Pulmonary artery endothelial cell (primary cell): ENCODE measurements at places on chromosomes 7 and 10.

DNA sequence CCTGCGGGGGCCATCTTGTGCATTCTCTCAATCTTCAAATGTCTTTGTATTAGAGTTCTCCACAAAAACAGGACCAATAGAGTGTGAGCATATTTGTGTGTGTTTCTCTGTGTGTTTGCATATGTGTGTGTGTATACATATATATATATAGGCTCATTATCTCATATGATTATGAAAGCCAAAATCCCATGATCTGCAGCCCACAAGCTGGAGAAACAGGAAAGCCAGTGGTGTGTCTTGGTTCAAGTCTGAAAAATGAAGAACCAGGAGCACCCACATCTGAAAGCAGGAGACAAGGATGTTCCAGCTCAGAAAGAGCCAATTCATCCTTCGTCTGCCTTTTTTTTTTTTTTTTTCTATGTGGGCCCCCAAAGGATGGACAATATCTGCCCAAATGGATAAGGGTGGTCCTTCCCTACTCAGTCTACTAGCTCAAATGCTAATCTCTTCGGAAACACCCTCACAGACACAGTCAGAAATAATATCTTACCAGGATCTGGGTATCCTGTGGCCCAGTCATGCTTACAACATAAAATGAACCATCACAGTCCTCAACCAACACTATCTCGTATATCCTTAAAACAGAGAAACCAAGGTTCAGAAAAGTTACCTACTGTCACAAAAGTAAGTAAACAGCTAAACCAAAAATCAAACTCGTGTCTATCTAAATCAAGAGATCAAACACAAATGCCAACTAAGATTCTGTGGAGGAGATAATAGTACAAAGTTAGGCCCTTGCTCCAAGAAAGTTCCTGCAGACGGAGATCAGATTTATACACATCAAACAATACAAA, 141.9 kb downstream of the JMJD1C start:
- DNase-seq = no peak

- no peak for DNase-seq
Measured at GRCh38 chr7:98729121-98729520, 112.0 kb downstream of the NPTX2 start.

DNA sequence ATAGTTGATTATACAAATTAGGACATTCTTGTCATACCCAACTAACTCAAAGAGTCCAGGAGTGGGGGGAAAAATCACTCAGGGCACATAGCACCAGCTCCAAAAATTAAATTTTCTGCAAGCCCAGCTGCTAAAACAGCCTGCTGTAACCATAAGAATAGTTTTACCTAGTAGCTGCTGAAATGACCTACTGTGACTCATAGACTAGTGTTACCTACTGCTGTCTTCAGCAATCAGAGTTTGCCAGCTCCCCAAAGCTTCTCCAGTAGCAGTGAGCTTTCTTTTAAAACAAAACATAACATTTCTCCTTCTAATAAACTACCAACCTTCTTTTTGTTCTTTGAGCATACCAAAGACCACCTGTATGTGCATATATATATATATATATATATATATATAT, 4.2 kb upstream of the ARHGAP12 start:
- no peak for DNase-seq

- no peak for DNase-seq
Measured at GRCh38 chr10:8962249-8962648, 907.8 kb downstream of the GATA3 start.

DNA sequence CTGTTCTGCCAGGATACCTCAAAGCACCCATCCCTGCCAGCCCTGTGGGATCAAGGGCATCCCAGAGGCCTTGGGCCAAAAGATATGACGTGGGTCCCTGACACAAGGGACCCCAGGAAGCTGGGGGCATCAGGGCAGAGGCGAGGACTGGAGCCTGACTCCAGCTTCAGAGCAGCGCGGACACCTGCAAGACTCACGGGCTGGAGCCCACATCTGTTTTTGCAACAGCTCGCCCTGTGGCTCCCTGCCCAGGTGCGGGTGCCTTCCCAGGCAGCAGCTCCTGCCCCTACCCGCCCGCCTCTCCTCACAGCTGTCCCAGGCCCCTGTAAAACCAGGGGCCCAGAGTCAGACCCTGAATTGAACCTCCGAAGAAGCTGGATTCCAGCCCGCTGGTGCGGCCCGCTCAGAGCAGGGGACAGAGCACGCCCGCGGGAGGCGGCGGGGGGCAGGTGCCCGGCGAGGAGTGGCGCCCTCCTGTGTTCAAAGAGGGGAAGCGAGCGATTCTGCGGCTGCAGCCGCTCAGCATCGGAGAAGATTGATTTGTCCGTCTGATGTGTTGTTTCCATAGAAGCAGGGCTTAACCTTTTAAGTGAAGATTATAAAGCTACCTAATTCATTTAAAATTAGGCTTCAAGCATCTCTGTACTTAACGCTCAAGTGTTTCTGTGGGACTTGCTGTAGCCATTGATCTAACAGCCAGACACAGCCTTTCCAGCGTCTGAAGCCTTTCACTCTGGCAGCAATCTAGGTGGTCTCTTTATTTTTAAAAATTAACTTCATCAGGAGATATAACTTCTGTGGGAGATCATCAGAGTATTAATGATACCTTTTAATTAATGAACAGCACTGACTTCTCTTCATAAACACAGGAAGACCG, 88.4 kb downstream of the BEND7 start:
- DNase-seq = no peak

- no peak for DNase-seq
Measured at GRCh38 chr7:150806454-150806853, 5.9 kb downstream of the TMEM176A start.

- DNase-seq = no peak
Measured at GRCh38 chr7:158127241-158127640, 460.4 kb downstream of the PTPRN2 start.

DNA sequence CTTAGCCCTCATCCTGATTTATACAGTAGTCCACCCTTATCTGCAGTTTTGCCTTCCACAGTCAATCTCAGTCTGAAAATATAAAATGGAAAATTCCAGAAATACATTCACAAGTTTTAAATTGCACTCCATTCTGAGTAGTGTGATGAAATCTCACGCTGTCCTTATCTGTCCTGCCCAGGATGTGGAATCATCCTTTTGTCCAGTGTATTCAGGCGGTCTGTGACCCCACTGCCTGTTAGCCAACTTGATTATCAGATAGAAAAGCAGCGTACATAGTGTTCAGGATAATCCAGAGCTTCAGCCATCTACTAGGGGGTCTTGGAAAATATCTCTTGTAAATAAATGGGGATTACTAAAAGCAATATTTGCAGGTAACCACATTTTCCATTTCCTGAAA, 146.3 kb downstream of the MALRD1 start:
- no peak for DNase-seq
